ENCODE measurements at places on chromosomes 5 and 9. TPM values are rescaled to one million over a fixed set of nuclear protein-coding genes. Genes with fewer than 3 reads are reported as not detected.

GRCh38 chr5:18393565-18394442 is 759.5 kb downstream of the TAF11L14 start:
- peak; percentile 51 for DNase-seq

The CCDC180 gene
- total RNA-seq: 23.1 TPM

DNA sequence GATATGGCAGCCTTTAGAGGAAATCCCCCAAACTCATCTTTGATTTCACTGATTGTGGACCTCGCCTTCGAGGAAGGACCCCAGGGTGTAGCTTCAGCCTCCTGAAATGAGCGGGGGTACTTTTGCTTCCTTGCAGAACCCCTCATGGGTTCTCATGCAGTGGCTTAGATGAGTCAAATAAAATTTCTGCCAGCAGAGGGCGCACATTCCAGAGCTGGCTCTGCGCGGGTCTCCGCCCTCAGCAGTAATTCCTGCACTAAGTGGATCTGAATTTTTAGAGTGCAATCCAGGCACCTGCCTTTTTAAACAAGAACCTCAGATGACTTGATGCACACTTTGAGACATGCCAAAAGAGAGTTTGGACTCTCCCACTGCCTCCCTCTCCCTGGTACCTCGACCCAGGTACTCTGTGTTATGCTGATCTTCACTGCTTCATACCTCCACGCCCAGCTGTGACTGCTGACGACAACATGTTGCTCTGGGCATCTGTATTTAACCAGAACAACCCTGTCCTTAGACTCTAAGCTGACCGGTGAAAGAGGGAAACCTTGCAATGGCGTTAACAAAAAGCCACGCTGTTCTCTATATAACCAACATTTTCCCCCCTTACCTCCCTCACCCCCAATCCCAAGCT is 7.3 kb downstream of the EGFLAM start:
- no peak for DNase-seq

- DNase-seq: no peak
These were observed 164.2 kb downstream of the AUH start for GRCh38 chr9:91197232-91198181.

- no peak for DNase-seq
These were observed 6.8 kb downstream of the SLC36A1 start for GRCh38 chr5:151454166-151454565.

DNA sequence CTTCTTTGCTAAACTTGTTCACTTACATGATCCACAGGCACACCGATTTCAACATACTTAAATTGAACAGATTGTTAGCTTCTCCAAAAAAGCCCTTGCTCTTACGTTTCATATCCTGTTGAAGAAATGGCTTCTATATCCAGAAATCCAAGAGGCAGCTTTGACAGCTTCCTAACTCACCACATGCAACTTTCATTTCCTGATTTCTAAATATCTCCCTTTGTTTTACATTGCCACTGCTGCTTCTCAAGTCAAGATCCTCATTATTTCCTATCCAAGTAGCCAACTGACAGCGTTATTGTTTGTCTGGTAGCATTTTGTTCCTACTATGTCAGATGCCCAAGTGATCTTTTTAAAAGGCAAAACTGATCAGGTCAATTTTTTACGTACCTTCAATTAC is 913.2 kb upstream of the TYRP1 start:
- no peak for DNase-seq

The IL4 gene
- total RNA-seq: not detected

GRCh38 chr9:116541402-116541801 is 145.7 kb upstream of the TRIM32 start:
- DNase-seq: no peak

- no peak for DNase-seq
These were observed 324.3 kb upstream of the RORB start for GRCh38 chr9:74172874-74173273.

GRCh38 chr5:147869112-147869511 is 9.4 kb upstream of the SCGB3A2 start:
- no peak for DNase-seq

- DNase-seq: peak; percentile 56
These were observed 78.8 kb downstream of the F2RL2 start for GRCh38 chr5:76544268-76544926.

The IL5 gene
- total RNA-seq: not detected

DNA sequence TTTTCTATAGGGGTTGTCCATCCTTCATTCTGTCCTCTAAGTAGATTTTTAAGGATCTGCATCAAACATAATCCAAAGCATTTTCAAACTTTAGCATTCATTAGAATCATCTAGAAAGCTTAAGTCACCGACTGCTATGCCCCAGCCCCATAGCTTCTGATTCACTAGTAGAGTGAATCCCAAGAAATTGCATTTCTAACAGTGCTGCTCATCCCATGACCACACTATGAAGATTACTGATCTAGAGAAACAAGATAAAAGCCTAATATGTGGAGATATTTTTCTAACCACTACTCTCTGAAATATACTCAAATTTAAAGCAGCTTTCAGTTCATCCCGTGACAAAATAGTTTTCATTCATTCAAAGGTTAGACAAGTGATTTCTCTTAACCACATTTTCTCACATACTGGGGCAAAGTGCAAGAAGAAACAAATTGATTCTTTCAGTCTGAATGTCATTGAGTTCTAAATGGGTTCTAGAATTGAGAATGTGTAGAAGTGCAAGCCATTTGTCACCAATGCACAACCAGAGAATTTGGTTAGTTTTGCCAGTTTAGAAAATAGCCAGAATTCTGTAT is 286.9 kb upstream of the CD180 start:
- no peak for DNase-seq

DNA sequence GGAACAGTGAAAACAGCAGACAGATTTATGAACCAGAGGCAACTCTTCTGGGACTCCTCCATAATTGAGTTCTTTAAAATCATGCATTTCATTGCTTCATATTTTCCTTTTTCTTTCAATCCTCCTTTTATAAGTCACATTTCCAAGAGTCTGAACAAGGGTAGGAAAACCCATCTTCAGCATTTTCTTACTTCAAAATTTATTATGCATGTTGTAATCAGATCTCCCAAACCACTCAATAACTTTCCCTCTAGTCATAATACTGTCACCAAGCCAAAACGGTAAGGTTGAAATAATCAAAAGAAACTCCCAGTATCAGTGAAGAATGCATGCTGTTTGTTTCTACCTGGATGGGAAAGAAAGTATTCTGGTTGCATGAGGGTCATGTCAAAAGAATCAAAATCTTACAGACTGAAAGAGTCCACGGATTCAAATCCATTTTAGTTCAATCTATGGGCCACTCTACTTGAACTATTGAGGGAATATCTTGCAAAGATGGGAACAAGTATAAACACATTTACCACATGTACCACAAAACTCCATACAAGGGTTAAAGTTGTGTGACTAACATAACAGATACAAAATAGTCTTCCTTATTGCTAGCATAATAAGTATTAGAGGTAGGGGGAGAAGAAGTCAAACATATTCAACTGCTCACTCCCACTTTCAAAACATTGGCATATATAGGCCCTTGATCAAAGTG is 797.3 kb downstream of the MAT2B start:
- DNase-seq: no peak

DNA sequence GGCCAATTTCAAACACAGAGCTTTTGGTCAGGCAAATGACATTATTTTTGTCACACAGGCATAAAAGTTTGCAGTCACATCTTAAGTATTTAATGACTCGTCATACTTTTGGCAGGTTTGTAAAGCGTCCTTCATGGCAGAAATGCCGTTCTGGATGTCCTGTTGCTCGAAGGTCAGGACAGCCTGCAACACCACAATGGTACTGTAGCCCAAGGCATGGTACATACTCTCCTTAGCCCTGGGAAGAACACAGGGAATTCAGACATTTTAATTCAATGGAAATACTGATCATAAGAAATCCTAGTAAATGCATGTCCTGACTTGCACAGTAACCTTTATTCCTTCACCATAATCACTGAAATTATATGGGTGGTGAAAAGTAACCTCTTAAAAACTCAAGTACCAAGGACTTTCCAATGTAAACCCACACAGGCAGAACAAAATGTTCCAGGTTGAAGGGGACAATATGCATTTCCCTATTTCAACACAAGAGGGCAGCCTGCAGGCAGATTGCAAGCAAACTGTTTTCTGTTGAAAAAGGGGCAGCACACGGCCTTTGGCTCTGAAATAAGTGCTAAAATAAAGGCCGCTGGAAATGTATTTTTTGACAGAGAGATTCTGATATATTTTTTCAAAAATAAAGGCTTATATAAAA is 95.7 kb downstream of the TTC39B start:
- peak; percentile 65 for DNase-seq

DNA sequence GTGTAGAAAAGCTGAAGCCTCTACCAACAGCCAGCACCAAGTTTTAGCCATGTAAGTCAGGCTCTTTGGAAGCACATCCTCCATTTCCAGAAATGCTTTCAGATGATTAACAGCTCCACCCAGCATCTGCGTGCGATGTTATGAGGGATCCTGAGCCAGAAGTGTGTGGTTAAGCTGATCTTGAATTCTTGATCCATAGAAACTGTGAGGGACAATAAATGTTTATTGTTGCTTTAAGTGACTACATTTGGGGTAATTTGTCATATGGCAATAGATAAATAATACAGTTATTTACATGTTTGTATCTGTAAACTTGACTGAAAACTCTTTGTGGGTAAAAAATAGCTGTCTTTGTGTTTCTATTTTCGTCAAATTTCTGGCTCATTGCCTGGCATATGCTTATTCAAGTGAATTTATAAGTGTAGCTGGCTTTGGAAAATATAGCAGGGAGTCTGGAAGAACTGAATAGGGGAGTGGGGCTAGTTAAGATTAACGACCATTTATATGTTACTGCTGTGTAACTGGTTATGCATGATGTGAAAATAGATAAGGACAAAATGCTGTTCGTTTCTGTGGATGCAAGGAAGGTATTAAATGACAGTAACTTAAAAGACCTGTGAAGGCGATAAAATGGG is 234.1 kb downstream of the LRRC70 start:
- no peak for DNase-seq

DNA sequence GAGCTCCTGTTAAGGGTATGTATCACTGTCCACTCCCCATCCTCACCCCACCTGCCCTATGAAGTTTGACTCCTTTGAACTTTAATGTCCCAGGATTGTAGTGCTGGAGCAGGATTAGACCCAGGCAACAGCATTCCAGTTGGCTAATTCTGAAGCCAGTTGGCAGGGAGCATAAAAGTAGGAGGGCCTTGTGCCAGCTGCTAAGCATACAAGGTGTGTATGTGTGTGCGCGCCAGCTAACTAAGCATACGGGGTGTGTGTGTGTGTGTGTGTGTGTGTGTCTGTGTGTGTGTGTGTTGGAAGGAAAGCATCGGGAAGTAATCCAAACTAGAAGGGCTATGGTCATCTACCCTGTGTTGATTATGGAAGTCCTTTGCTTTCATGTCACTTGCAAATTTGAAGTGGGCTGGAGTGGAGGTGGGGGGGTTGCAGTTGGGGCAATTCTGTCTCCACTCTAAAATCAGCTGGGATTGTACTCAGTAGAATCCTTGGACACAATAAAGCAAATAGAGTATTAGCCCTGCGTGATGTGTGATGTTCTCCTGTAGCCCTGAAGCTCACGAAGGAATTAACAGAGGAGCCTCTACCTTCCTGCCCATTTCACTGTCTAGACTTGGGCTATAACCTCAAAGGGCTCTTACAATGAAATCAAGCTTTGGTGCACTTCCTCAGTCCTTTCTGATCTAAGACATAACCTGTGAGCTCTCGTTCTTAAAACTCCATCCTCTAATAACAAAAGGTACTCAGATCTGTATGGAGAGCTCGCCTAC is 26.9 kb downstream of the HMGCR start:
- DNase-seq: peak; percentile 81

GRCh38 chr9:3441197-3441816 is 84.5 kb downstream of the RFX3 start:
- peak; percentile 55 for DNase-seq

- no peak for DNase-seq
These were observed 45.2 kb upstream of the ANKRD55 start for GRCh38 chr5:56278335-56278753.

The PCDHGC5 gene
- 5.3 TPM for total RNA-seq

The GCNT4 gene
- 0.33 TPM for total RNA-seq

GRCh38 chr5:26060212-26060611 is 978.2 kb downstream of the CDH9 start:
- DNase-seq: no peak

- DNase-seq: no peak
These were observed 105.5 kb upstream of the PDE4D start for GRCh38 chr5:59999056-59999455.

GRCh38 chr9:93218671-93219420 is 34.9 kb downstream of the WNK2 start:
- no peak for DNase-seq

- no peak for DNase-seq
These were observed 58.0 kb downstream of the UBE2QL1 start for GRCh38 chr5:6506611-6507010.

The EGFL7 gene
- 77.9 TPM for total RNA-seq

The SLC6A18 gene
- total RNA-seq: not detected

The LECT2 gene
- not detected for total RNA-seq

GRCh38 chr5:134127376-134127861 is 12.9 kb downstream of the TCF7 start:
- no peak for DNase-seq

- no peak for DNase-seq
These were observed 10.1 kb upstream of the GRIA1 start for GRCh38 chr5:153480401-153480800.

The GLRA1 gene
- total RNA-seq: not detected

DNA sequence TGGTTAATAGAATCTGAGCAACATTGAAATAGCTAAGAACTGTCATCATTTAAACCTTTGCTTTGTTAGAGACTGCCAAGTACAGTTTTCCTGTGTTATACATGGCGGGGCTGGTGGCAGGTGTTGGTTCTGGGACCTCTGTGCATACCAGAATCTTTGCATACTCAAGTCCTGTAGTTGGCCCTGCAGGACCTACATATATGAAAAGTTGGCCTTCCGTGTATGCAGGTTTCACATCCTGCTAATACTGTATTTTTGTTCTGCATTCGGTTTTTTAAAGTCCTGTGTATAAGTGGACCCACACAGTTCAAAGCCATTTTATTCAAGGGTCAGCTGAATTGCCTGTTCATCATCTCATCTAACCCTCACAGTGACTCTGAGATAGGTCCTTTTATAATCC is 36.4 kb downstream of the LARP1 start:
- DNase-seq: no peak

The GZMA gene
- 5.2 TPM for total RNA-seq

The SLC6A7 gene
- total RNA-seq: not detected

- no peak for DNase-seq
These were observed 224.8 kb upstream of the SEMA6A start for GRCh38 chr5:116799401-116799800.

- no peak for DNase-seq
These were observed 671 bp downstream of the RGS14 start for GRCh38 chr5:177358370-177358819.

The ISOC1 gene
- total RNA-seq: 20.4 TPM

The AJM1 gene
- total RNA-seq: 2.1 TPM

The NAA35 gene
- total RNA-seq: 15.0 TPM
